ENCODE measurements at places on chromosomes 4 and X. TPM values are rescaled to one million over a fixed set of nuclear protein-coding genes. Genes with fewer than 3 reads are reported as not detected.

Gene CXCL11
- 0.40 TPM for polyA plus RNA-seq

DNA sequence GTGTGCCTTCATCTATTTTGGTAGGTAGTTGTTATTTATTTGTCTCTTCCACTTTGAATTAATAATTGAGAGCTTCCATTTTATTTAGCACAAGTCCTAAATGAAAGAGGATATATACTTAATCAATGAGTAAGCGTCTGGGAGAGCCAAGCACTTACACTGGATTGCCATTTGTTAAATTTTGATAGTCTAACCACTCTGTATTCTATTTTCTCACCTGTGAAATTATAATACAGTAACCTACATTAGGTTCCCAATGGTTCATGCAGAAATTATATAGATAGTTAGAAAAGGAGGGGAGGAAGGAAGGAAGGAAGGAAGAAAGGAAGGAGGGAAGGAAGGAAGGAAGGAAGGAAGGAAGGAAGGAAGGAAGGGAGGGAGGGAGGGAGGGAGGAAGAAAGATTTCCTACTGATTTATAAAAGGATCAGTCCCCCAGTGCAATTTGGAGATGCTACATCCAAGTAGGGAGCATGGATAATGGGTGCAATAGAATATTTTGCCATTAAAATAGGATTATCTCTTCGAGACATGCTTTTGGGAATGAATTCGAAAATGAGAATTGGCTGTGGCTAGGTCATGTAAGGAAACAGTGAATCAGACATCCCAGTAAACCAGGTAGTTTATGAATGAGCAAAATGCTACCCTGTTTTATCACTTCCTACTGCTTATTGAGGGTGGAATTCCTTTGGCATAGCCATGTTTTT lies 239.8 kb downstream of the PCDH7 start:
- no peak for DNase-seq

GRCh38 chr4:48270523-48270897 lies 872 bp upstream of the TEC start:
- no peak for DNase-seq

- DNase-seq: no peak
Observed at GRCh38 chrX:130805903-130806302, 97.1 kb downstream of the ENOX2 start.

DNA sequence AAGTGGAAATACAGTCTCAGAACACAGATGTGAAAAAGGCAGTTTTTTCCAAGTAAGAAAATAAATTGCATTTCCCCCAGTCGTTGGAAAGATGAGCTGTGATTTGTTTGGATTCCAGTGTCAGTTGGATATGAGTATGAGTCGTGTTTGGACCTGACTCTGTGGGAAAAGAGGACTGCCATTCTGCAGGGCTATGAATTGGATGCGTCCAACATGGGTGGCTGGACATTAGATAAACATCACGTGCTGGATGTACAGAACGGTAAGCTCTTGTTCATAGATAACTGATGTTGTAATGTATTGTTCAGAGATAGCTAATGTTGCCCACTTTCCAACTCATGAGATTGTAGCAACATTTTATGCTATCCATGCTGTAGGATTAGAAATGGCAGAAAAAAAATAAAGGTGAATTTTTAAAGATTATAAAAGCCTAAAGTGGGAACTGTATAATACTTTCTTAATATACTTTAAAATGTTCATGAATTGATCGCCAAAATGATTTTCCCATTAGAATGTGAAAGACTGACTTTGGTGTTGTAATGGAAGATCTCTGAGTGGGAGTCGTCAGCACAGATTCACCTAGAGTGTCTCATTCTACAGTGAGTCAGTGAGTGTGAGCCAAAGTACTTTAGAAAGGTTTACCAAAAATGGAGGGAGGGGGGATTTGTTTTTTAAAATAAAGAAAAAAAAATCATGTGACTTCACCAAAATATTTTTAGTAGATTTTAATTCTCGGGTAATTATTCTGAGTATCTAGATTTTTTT lies 178.7 kb downstream of the DCTD start:
- DNase-seq: no peak

GRCh38 chrX:40104985-40105834 lies 7.5 kb upstream of the BCOR start:
- no peak for DNase-seq

- DNase-seq: peak; percentile 54
Observed at GRCh38 chr4:168076989-168077725, 15.2 kb upstream of the ANXA10 start.

Gene PCDH10
- polyA plus RNA-seq: 5.3 TPM

- no peak for DNase-seq
Observed at GRCh38 chr4:174244441-174244840, 39.0 kb downstream of the FBXO8 start.

Gene SATL1
- polyA plus RNA-seq: 0.51 TPM

- DNase-seq: no peak
Observed at GRCh38 chr4:81470456-81471297, 1.0 kb downstream of the RASGEF1B start.

DNA sequence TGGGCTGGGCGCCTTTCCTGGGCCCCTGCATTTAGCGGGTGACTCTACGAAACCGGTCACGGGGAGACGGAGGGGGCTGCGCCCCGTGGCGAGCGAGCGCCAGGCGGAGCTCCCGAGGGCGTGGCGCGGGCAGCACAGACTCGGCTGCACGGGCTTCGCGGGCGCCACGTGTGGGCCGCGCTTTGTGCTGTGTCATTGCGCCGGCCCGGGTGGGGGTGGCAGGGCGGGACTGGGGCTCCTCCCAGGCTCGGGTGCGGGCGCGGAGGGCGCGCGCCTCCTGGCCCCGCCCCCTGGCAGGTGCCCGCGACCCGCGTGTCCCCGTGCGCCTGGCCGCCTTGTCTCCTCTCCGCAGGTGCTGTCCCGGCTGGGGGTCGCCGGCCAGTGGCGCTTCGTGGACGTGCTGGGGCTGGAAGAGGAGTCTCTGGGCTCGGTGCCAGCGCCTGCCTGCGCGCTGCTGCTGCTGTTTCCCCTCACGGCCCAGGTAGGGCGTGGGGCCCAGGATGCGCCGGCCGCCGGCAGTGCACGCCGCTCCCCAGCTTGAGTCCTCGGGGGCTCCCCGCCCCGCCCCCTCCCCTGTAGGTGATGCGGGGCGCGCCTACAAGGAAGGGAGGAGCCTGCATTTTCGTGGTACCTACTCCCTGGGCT lies 651 bp downstream of the UCHL1 start:
- DNase-seq: no peak

DNA sequence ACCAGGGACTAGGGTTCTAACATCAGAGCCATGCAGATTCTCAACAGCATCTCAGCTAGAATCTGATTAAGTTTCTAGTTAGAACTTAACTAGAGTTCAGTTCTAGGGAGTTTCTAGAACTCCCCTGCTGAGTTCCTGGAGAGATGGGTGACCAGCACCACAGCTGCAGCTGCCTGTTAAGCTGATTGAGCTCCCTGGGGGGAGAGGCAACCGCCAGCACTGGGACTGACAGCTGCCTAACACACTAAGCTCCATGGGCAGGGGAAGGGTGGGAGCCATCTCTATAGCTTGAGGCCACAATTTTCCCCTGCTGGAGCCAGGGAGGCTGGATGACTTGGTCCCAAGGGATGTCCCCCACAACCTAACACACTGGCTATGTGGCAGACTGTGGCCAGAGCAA lies 84.2 kb downstream of the CHIC1 start:
- DNase-seq: no peak

- no peak for DNase-seq
Observed at GRCh38 chr4:26766141-26766540, 94.5 kb upstream of the STIM2 start.

Data from right renal pelvis (tissue), 4 donors.